H9 (cell line): ENCODE measurements at places on chromosomes 6 and 20.

DNA sequence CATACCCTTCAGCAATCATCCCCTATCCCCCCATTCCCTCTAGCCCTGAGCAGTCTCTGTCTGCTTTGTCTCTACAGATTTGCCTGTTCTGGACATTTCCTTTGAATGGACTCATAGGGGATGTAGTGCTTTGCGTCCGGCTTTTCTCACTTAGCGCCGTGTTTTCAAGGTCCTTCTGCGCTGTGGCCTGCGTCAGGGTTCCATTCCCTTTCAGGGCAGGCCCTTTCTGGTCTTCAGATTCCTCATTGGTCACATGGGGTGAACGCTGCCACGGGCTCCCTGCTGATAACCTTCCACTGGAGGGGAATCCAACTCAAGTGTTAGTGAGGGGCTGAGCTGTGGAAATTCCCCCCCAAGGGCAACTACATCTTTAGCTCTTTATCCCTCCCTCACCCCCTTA, 36.4 kb upstream of the APCDD1L start:
- H3K27ac ChIP-seq: no peak overlapping the region
- no peaks in the 10 kb centered on the region for H3K36me3 ChIP-seq
- H3K4me3 ChIP-seq: no peak overlapping the region
- peak; percentile 8 for DNase-seq
- H3K4me1 ChIP-seq: no peaks in the 10 kb centered on the region

GRCh38 chr6:166822609-166823008, 133.7 kb downstream of the RNASET2 start:
- DNase-seq: no peak
- no peaks in the 10 kb centered on the region for H3K27me3 ChIP-seq
- no peak overlapping the region for H3K4me3 ChIP-seq
- H3K27ac ChIP-seq: no peak overlapping the region

DNA sequence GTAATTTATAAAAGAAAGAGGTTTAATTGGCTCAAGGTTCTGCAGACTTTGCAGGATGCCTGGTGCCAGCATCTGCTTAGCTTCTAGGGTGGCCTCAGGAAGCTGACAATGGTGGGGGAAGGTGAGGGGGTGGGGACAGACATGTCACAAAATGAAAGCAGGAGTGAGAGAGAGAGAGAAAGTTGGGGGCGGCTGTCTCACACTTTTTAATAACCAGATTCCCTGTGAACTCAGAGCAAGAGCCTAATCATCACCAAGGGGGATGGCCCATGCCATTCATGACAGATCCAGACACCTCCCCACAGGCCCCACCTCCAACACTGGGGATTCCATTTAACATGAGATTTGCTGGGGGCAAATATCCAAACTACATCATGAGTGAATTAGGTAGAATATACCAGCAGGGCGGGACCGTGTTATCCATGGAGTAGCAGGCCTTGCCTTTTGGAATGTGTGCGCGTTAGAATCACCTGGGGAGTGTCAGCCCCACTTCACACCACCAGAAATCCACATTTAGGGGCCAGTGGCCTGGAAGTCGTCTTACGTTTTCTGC, 258.8 kb downstream of the CDH4 start:
- H3K27me3 ChIP-seq: no peaks in the 10 kb centered on the region; the same call in 1 of the 2 replicates
- no peak for DNase-seq
- H3K4me1 ChIP-seq: peaks cover 7% of the 10 kb centered on the region; the same call in 1 of the 2 replicates
- H3K4me3 ChIP-seq: no peak overlapping the region
- H3K36me3 ChIP-seq: no peaks in the 10 kb centered on the region

GRCh38 chr20:50304501-50304856, 113.8 kb downstream of the CEBPB start:
- peak; percentile 17 for DNase-seq
- peaks cover 5% of the 10 kb centered on the region for H3K4me1 ChIP-seq
- no peak overlapping the region for H3K4me3 ChIP-seq
- no peak overlapping the region for H3K27ac ChIP-seq

DNA sequence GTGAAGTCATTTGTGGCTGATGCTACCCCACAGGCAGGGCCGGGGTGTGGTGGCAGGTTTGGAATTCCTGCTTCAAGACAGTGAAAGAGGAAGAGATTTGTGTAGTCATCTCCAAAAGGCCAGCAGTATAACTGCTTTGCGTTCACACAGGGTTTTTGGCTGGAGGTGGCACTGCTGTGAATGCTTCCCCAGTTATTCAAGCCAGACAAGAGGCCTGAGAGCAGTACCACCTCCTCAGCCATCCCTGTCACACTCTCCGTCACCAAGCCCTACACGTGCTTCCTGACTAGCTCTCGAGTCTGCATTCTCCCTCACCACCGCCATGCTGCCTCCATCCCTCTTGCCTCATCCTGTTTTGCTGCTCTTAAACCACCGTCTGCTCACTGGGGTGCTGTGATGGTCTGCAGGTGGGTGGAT, 23.9 kb downstream of the ARMC2 start:
- no peak overlapping the region for H3K27ac ChIP-seq
- no peak overlapping the region for H3K4me3 ChIP-seq
- no peaks in the 10 kb centered on the region for H3K27me3 ChIP-seq
- H3K4me1 ChIP-seq: no peaks in the 10 kb centered on the region
- DNase-seq: no peak
- H3K36me3 ChIP-seq: no peaks in the 10 kb centered on the region; the same call in 2 of the 3 replicates

- H3K27me3 ChIP-seq: peaks cover under 1% of the 10 kb centered on the region; the same call in 1 of the 2 replicates
- H3K4me3 ChIP-seq: no peak overlapping the region
- peaks cover 6% of the 10 kb centered on the region; the same call in 1 of the 2 replicates for H3K4me1 ChIP-seq
- H3K27ac ChIP-seq: no peak overlapping the region
- DNase-seq: no peak
Measured at GRCh38 chr6:168447282-168447681, 6.3 kb downstream of the SMOC2 start.

DNA sequence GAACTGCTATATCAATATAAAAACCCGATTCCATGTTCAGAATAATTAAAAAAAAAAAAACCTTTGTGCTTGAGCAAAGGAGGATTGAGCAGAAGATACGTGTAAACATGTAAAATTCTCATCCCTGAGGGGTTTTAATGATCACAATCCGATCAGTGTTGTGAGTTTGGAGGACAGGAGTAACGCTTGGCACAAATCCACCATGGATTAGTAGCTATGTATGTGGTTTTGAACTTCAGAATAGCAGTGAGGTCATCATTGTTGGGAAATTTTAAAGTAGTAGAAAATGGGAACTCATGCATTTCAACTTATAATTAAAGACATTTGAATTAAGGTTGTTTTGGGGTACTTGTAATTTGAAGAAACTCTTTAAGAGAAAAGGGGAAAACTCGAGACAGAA, 203.2 kb downstream of the RPS12 start:
- no peak overlapping the region for H3K4me3 ChIP-seq
- DNase-seq: no peak
- H3K27me3 ChIP-seq: no peaks in the 10 kb centered on the region
- no peaks in the 10 kb centered on the region for H3K36me3 ChIP-seq
- no peaks in the 10 kb centered on the region for H3K4me1 ChIP-seq
- no peak overlapping the region for H3K27ac ChIP-seq

GRCh38 chr6:15183979-15184378, 61.9 kb upstream of the JARID2 start:
- H3K27me3 ChIP-seq: no peaks in the 10 kb centered on the region; the same call in 1 of the 2 replicates
- DNase-seq: no peak
- no peaks in the 10 kb centered on the region for H3K4me1 ChIP-seq
- H3K4me3 ChIP-seq: no peak overlapping the region
- H3K36me3 ChIP-seq: peaks cover 1% of the 10 kb centered on the region; the same call in 2 of the 3 replicates
- H3K27ac ChIP-seq: no peak overlapping the region

GRCh38 chr6:21295506-21296240, 297.9 kb upstream of the SOX4 start:
- no peak overlapping the region for H3K4me3 ChIP-seq
- no peak for DNase-seq
- H3K36me3 ChIP-seq: no peaks in the 10 kb centered on the region
- H3K27me3 ChIP-seq: no peaks in the 10 kb centered on the region

DNA sequence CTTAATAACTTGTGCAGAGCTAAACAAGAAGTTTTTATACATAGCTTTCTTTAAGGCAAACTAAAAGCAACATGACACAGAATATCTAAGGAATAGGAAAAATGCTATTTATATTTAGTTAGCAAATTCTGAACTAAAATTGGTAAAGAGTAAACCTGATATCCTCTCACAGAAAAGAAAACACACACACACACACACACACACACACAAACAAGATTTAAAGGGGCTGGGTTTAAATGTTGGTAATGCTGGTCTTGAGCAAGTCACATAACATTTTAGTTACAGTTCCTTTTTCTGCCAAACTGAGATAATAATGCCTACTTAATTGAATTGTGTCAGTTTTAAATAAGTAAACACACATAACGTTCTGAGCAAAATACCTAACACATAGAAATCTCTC, 1.6 kb downstream of the TRDN start:
- no peak overlapping the region for H3K4me3 ChIP-seq
- H3K27me3 ChIP-seq: no peaks in the 10 kb centered on the region
- no peaks in the 10 kb centered on the region for H3K36me3 ChIP-seq
- H3K27ac ChIP-seq: no peak overlapping the region

GRCh38 chr6:36886950-36887618, 1.3 kb downstream of the C6orf89 start:
- H3K4me3 ChIP-seq: peak overlapping the region; percentile 89
- H3K27me3 ChIP-seq: no peaks in the 10 kb centered on the region
- H3K27ac ChIP-seq: no peak overlapping the region
- no peaks in the 10 kb centered on the region; the same call in 2 of the 3 replicates for H3K36me3 ChIP-seq

DNA sequence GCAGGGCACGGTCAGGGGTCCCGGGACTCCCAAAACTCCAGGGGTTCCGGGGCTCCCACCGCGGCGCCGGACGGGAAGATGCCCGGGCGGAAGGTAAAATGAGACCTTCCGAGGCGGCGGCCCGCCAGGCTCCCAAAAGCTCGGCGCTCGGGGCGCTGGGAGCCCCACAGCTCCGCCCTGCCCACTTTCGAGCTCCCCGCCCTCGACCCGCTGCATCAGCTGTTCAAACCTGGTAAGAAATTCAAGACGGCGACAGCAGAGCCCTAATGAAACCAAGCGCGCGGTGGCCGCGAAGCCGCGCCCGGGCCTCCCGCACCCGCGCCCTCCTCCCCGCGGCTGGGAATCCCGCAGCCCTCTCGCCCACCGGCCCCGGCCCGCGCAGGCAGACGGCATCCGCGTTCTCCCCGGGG, 369 bp downstream of the SLC4A11 start:
- H3K27me3 ChIP-seq: peaks cover 18% of the 10 kb centered on the region; the same call in 1 of the 2 replicates
- no peaks in the 10 kb centered on the region; the same call in 1 of the 2 replicates for H3K4me1 ChIP-seq
- H3K27ac ChIP-seq: no peak overlapping the region
- peak overlapping the region; percentile 77 for H3K4me3 ChIP-seq
- peak; percentile 60 for DNase-seq
- no peaks in the 10 kb centered on the region; the same call in 2 of the 3 replicates for H3K36me3 ChIP-seq

- no peaks in the 10 kb centered on the region for H3K36me3 ChIP-seq
- peak; percentile 31 for DNase-seq
- H3K27me3 ChIP-seq: no peaks in the 10 kb centered on the region
Measured at GRCh38 chr6:45566882-45567281, 189.1 kb upstream of the SUPT3H start.

DNA sequence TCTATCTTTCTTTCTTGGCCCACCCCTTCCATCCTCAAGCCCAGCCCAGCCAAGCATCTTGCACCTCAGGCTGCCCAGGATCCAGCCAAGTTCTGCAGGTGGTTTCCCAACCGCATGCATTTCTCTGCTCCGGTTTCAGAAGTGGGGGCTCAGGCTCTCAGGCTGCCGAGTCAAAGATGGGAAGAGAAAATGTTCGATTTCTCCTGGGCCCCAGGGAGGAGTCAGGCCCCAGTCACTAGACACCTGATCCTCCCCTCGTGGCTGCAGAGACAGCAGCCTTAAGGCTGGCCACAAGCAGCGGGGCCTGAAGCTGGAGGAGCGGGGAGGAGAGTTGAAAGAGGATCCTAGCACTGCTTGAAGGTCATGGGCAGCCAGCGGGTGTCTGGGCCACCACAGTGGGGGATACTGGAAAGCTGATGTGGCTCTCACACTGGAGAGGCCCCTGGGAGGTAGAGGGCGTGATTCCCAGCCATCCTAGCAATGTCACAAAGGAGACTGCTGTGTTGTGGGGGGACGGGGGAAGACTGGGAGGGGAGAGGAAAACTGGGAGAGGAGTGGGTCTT, 42.2 kb upstream of the ZFAND3 start:
- peaks cover 8% of the 10 kb centered on the region for H3K4me1 ChIP-seq
- H3K36me3 ChIP-seq: peaks cover 3% of the 10 kb centered on the region; the same call in 1 of the 2 replicates
- no peak overlapping the region for H3K27ac ChIP-seq
- H3K27me3 ChIP-seq: peaks cover 4% of the 10 kb centered on the region; the same call in 1 of the 2 replicates
- peak; percentile 64 for DNase-seq

DNA sequence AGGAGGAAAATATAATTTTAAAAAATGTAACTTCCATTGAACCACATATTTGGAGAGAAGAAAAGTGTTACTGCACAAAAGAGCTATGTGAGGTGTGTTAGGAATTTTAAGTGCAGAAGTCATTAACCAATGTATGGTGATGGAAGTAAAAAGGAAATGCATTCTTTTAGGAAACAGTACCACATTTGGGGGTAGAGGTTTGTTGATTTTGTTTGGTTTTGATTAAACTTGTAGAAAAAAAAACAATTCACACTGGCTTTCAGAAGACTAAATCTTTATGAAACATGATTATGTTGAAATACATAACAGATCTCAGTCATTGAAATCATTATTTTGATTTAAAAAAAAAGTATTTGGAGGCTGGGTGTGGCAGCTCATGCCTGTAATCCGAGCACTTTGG, 1287.0 kb upstream of the GJE1 start:
- no peaks in the 10 kb centered on the region for H3K4me1 ChIP-seq
- no peaks in the 10 kb centered on the region for H3K36me3 ChIP-seq
- H3K4me3 ChIP-seq: no peak overlapping the region
- H3K27me3 ChIP-seq: no peaks in the 10 kb centered on the region
- H3K27ac ChIP-seq: no peak overlapping the region

DNA sequence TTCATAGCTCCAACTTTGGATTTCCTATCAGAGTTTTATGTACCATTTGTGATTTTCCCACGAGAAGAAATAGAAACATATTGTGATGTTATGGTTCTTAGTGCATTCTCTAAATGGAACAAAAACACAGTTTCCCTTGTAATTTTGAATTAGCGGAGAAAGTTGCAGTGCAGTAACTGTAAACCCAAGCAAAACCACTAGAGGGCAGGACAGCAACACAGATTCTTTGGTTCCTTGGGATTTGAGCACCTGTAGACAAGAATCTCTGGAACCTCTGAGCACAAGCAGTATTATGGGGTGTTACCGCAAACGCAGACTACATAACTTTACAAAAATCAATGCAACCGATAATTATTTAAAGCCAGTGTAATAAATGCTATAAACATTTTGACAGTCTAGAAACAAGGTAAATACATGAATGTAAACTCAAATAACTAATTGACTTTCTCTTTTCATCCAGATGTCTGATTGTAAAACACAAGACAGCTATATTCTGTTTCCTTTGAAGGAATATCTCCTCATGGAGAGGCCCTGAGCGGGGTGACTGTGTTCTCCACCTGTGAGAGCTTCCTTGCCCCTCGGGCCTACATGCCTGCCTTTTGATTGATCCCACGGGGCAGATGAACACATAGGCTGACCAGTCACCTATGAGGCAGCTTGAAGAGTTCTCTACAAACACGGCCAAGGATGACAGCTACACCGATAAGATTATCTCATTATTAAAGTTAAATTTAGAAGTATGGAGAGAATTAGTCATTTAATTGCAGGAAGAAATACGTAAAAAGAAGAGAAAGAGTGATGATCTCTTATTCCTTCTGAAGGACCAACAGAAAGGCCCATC, 67.5 kb upstream of the COL21A1 start:
- H3K27me3 ChIP-seq: no peaks in the 10 kb centered on the region
- H3K4me3 ChIP-seq: no peak overlapping the region
- H3K27ac ChIP-seq: no peak overlapping the region

- peaks cover 2% of the 10 kb centered on the region; the same call in 1 of the 2 replicates for H3K4me1 ChIP-seq
- no peaks in the 10 kb centered on the region for H3K27me3 ChIP-seq
- H3K4me3 ChIP-seq: 0 out of 3 replicates have a peak within 1 kb of the TSS, but pooled peaks have one; percentile 26
- H3K27ac ChIP-seq: no peak within 1 kb of the TSS
Measured at GRCh38 chr20:63861365-63861934, at the start of gene ABHD16B. Gene ABHD16B, plus strand, starts transcription at chr20:63861498. Its CDS starts 43 bp downstream, at chr20:63861541.
